ENCODE measurements at places on chromosomes 5 and 9.

GRCh38 chr5:179802207-179802883 is 4.3 kb downstream of the MGAT4B start:
- DNase-seq: no peak

- DNase-seq: no peak
Observed at GRCh38 chr5:55636177-55636576, 75.9 kb downstream of the SLC38A9 start.

DNA sequence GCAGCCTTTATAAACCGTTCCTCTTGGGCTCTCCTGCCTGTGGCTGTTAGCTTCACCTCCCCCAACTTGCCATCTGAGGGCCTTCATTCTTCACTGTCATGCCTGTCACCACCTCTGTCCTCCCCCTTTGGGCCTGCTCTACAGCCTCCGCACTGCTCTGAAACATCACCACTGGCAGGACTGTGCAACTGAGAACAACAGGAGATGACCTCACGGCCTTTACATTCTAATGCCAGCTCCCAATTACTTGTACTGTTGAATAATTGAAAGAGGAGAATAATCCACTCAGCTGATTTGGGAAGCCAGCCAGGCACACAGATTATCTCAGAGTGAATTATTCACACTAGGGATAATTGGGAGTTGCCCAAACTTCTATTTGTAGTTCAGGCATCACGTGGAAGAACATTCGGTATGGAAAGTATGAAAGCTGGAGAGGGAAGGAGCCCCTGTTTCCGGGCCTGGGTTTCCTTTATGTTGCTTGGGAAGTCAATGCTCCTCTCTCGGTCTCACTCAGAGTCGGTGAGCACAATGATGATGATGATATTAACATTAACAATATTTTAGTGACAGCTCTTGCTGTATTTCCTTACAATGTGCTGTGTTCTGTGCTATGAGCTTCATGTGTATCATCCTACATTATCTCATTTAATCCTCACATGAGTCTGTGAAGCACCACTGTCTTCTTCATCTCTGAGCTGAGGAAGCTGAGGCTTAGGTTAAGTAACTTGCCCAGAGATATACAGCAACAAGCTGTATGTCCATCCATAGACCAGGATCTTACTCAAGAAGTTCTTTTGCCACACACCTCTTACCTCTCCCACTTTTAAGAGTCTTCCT is 99.3 kb upstream of the LRRTM2 start:
- DNase-seq: peak; percentile 79

GRCh38 chr9:134028076-134028475 is 2.8 kb downstream of the BRD3OS start:
- DNase-seq: no peak

GRCh38 chr9:92669527-92669889 is 423 bp downstream of the IPPK start:
- DNase-seq: no peak

All from cardiac septum (tissue), 1 donor.